Activated CD8-positive, alpha-beta memory T cell treated with anti-CD3 and anti-CD28 coated beads for 1 hour (primary cell): ENCODE measurements at places on chromosomes 6 and 20.

DNA sequence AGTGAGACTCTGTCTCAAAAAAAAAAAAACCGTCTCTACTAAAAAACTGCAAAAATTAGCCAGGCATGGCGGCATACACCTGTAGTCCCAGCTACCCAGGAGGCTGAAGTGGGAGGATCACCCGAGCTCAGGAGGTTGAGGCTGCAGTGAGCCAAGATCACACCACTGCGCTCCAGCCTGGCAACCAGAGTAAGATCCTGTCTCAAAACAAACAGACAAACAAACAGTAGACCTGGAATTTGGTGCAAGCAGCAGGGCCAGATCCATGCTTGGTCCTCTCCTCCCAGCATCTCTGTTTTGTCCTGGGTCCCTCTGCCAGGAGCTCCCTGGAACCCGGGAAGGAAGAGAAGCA is 11.6 kb downstream of the RIPOR3 start:
- DNase-seq = no peak

DNA sequence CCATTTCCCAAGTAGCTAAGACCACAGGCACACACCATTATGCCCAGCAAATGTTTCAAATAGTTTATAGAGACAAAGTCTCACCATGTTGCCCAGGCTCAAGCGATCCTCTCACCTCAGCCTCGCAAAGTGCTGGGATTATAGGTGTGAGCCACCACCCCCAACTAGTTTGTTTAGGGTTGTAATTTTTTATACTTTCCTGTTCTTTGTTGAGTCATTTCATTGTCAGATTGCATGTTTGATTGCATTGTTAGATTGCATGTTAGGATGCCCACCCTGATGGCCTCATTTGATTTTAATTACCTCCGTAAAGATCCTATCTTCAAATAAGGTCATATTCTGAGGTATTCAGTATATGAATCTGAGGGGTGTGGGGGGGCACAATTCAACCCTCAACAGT is 73.3 kb upstream of the SASH1 start:
- DNase-seq = no peak

GRCh38 chr6:27388293-27389197 is at the start of gene ZNF391:
ZNF391 (plus strand) TSS chr6:27388759; CDS start chr6:27400371, 11,612 bp downstream.
- DNase-seq = peak; percentile 32

DNA sequence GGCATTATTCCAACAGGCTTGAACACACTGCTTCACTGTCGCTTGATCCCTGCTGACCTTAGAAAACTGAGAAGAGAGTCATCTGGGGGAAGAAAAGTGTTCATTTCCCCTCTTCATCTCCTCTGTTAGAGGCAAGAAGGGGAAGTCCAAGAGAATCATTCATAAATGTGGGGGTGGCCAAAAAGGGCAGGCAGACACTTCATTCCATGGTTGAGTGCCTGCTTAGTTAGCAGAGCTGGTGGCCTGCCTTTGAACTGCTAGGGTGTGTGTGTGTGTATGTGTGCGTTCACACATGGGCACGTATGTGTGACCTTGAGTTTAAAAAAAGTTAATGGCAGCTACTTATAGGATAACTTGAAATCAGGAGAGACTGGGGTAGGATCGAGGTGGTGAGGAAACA is 39.4 kb upstream of the RFPL4B start:
- no peak for DNase-seq

- DNase-seq = peak; percentile 25
Observed at GRCh38 chr20:33689973-33690372, 3.8 kb upstream of the E2F1 start.

- DNase-seq = no peak
Observed at GRCh38 chr6:11292594-11293236, 60.2 kb upstream of the NEDD9 start.

DNA sequence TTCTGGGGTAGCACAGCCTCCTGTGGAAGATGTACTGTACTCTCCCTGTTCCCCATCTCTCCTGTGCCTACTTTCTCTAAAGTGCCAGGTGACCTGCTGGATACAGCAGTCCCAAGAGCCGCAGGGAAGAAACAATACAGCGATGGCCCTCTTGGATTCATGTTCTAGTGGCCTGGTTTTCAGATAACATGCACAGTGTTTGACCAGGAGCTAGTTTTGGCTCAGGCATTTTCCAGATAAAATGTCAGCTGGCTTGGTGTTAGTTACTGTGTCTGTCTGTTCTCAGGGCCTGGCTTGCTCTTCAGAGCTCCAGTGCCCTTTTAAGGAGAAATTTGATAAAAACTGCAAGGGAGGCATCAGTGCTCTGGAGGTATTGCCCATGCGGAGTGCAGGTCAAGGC is 41.3 kb downstream of the GABRR2 start:
- DNase-seq = no peak

GRCh38 chr20:48626226-48626937 is 201.4 kb downstream of the PREX1 start:
- peak; percentile 10 for DNase-seq

GRCh38 chr20:21371193-21371592 is 26.1 kb downstream of the NKX2-4 start:
- no peak for DNase-seq

- DNase-seq = no peak
Observed at GRCh38 chr20:47239719-47240067, 116.8 kb downstream of the ZMYND8 start.

GRCh38 chr20:12702312-12702711 is 306.5 kb upstream of the SPTLC3 start:
- DNase-seq = no peak

DNA sequence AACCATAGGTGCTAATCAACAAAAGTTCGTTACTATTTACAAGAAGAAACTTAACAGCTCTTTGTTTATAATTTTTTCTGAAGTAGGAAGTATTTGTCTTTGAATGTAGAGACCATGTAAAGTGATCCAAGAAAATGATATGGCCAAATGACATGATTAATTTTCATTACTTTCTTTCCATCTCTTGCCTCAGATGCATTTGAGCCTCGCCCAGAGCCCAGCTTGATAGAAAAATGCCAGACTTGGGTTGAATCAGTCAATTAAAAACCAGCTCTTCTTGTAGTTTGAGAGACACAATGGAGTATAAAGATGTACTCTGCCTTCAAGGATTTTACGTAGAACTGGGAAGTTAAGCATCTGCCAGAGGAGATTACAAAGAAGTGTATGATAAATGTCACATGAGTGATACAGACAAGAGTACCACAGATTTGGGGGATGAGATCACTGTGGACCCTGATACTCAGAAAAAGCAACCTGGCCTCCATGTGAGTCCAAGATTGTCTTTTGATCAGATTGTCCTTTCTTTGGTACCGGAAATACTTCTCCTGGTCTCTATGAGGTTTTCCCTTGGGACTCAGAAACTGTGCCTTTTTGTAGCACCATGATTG is 92.5 kb upstream of the SUPT3H start:
- no peak for DNase-seq

- DNase-seq = no peak
Observed at GRCh38 chr20:50595988-50596693, 86.0 kb downstream of the PTPN1 start.
